ENCODE measurements at places on chromosomes 4 and X.

GRCh38 chr4:87219632-87220093 lies 755 bp downstream of the KLHL8 start:
- peak; percentile 22 for DNase-seq

DNA sequence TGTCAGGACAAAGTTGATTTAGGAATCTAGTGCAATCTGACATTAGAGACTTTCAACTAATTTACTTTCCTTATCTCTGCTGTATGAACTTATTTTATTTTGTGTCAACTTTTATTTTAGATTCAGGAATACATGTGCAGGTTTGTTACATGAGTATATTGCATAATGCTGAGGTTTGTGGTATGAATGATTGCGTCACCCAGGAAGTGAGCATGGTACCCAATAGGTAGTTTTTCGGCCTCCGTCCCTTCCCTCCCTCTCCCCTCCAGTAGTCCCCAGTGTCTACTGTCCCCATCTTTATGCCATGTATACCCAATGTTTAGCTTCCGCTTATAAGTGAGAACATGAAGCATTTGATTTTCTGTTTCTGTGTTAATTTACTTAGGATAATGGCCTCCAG lies 68.7 kb upstream of the TEX13D start:
- no peak for DNase-seq

GRCh38 chr4:150033901-150034300 lies 44.3 kb upstream of the DCLK2 start:
- DNase-seq: no peak

- no peak for DNase-seq
These were observed 6.1 kb downstream of the ELF2 start for GRCh38 chr4:139170932-139171331.

DNA sequence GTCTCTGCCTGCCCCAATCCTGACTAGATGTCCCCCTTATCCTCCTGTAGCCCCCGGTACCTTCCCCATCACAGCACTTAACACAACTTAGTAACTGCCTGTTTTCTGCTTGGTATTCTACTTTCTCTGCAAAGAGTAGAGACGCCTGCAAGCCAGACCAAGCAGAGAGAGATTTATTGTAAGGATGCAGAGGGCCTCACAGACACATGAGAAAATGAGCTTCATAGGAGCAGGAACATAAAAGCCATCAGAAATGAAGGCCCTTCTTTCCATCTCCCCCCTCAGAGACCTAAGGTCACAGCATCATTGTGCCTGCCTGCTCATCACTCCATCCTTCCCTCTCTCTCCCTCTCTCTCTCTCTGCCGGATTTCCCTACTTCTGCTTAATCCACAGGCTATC lies 305.7 kb upstream of the NOCT start:
- no peak for DNase-seq

GRCh38 chr4:123234955-123235354 lies 161.6 kb upstream of the SPRY1 start:
- DNase-seq: no peak

DNA sequence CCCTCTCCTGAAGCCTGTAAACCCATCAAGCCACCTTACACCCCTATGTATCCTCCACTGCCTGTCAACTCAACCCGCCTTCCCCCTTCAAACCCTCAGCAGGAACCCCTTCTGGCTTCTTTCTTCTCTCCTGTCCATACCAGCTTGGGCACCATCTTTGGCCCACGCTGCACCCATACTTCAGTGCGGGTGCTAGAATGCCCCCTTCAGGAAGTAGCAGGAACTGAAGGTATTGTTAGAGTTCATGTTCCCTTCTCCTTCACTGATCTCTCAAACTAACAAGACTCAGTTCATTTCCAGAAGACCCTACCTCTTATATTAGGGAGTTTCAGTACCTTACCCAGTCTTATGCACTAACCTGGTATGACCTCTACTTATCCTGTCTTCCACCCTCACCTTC lies 1.5 kb upstream of the UGT2B17 start:
- no peak for DNase-seq

GRCh38 chr4:6703786-6704185 lies 5.9 kb downstream of the MRFAP1L1 start:
- DNase-seq: no peak

DNA sequence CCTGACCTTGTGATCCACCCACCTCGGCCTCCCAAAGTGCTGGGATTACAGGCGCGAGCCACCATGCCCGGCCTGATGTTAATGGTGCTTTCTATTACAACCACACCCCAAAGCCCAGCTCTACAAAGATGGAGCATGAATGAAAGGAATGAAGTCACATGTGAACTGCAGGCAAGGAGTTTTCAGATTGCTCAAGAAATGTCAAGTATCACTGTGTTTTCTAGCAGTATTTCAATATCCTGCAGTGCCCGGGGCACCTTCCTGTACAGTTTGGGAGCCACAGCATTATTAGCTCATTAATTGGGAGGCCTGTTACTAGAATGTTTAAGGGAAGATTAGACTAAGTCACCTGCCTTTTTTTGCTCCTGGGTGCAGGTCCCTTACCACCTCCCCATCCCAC lies 40.1 kb downstream of the PRIMPOL start:
- DNase-seq: no peak

DNA sequence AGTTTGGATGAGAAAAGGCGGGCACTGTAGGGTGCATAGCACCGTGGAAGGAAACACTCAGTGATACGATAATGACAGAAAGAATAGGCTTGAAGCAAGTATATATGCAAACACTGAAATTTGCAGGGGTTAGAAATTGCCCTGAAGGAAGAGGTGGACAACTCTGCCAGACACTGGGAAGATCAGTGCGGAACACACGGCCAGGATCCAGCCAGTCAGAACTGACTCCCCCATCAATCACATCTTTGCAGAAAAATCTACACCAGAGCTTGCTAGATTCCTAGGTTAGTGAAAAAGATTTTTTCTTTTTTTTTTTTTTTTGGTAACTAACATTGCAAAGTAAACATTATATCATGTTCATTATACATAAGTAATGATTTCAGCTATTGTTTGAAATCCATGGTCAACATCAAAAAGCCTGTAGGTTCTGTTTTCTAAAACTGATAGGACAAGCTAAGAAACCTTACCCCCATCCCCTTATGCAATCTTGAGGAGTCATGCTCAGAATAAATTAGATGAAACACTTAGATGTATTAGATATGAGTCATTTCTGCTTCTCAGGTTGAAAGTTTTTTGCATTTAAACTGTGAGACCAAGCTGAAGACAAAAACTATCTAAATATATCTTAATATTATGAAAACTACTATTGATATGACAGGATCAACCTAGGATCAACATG lies 38.9 kb downstream of the TRIML1 start:
- no peak for DNase-seq

GRCh38 chr4:154491341-154492271 lies at the start of gene DCHS2:
Gene DCHS2, minus strand, starts transcription at chr4:154491799. Its CDS starts 444 bp downstream, at chr4:154491355.
- no peak for DNase-seq

DNA sequence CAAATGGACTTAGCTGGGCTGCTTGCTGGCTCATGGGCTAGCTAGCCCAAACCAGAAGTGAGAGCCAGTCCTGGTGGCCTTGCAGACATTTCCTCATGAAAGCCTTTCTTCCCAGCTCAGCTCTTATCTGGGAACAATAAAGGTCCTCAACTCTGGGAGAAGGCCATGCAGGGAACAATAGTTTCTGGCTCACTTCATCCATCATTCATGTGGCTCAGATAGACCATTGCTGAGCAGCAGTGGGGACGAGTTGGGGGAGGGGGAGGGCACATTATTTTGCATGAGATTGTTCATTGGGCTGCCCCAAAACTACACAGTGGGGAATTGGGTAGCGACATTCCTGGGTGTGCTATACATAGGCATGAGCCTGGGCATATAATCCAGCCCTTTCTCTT lies 47.6 kb downstream of the NHSL2 start:
- no peak for DNase-seq

DNA sequence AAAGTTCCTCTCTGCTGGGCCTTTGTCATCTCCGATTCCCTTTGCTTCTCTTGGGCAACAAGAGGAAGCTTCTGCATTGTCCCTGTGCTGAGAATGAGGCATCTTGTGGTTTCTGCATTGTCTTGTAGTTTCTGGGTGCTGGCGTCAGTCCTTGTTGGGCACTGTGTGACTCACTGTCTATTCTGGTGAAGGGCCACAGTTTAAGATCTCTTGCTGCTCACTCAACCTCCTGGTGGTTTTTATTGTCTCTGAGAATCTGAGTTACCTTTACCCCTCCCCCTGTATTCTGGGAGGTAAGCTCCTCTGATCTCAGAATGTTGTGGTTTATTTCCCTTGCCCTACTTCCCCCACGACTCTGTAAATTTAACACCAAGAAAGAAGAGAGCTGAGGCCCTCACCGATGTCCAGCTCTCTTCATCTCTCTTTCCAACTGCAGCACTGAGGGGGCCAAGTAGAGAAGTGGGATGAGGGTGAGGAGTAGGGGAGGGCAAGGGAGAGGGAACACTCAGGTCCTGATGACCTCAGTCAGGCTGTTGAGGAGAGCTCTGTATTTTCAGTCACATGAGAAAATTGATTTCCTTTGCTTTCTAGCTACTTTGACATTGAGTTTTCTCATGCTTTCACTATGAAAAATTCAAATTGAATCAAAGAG lies 441.6 kb upstream of the PITX2 start:
- no peak for DNase-seq

DNA sequence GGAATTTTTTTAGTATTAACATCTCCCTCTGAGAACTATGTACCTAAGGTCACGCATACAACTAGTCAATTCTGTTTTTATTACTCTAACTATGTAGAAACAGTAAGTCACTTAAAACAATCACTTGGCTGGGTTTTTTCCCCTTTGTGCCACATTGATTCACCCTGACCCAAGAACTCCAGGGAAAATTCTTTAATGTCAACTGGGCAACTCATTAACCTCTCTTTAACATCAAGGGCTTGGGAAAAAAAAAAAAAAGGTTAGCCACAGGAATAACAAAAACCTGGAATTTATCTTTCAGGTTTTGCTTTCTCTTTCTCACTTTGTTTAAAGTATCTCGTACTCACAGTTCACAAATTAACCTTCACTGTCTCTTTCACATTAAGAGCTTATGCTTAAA lies 8.1 kb downstream of the RPL9 start:
- DNase-seq: no peak

DNA sequence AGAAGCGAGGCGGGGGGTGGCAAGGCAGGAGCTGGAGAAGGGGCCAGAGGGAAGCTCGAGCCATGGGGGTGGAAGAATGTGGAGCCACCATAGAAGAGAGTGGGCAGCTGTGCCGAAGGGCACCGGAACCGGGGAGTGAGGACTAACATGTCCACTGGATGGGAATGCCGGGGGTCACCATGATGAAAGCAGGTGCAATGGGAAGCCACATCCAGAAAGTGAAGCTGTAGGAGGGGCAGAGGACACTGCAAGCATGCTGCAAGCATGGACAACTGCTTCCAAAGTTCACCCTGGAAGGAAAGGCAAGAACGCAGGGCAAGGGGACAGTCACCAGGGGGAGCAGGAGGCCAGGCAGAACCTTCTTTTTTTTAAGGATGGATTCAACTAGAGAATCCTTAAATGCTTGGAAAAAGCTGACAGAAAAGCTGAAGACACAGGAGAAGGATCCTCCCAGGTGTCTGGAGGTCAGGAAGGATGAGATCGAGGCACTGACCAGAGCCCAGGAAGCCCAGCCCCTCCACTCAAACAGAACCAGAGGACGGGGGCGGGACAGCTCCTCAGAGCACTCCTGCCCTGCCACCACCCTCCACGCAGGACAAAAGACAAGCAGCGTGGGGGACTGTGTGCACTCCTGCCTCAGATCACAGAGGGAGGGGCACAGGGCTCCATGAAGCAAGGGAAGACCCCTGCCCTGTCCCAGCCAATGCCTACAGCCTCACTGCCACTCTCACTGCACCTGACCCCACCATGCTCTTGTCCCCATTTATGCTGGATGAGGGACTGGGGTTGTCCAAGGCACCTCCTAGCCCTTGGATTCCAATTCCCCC lies 169.2 kb downstream of the AFAP1 start:
- DNase-seq: no peak

DNA sequence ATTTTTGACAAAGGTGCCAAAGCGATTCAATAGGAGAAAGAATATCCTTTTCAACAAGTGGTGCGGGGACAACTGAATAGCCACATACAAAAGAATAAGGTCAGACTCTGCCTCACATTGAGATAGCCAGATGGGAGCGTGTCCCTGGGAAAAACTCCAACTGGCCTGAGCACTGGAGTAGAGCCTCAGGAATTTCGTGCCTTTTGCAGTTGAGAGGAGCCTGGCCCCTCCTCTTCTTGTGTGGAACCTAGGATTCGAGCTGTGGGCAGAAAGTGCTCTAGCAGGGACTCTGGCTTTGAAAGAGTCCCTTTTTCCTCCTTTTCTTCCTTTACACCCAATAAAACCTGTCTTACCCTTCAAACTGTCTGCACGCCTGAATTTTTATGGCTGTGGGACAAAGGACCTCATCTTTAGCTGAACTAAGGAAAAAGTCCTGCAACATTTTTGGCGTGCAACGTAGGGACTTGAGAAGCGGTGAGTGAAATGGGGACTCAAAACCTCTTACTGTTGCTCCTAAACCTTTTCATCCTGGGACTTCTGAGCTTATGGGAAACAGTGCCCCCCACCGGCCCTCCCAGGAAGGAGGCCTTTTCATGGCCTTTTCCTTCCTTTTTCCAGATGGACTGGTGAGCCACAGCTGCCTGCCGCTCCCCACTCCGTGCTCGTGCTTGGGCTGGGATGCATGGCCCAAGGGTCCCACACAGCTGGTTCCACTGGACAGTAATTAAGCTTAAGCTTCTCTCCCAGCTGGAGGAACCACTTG lies 68.6 kb downstream of the BMP15 start:
- DNase-seq: no peak

- no peak for DNase-seq
These were observed 23.3 kb downstream of the MTHFD2L start for GRCh38 chr4:74181219-74181618.

DNA sequence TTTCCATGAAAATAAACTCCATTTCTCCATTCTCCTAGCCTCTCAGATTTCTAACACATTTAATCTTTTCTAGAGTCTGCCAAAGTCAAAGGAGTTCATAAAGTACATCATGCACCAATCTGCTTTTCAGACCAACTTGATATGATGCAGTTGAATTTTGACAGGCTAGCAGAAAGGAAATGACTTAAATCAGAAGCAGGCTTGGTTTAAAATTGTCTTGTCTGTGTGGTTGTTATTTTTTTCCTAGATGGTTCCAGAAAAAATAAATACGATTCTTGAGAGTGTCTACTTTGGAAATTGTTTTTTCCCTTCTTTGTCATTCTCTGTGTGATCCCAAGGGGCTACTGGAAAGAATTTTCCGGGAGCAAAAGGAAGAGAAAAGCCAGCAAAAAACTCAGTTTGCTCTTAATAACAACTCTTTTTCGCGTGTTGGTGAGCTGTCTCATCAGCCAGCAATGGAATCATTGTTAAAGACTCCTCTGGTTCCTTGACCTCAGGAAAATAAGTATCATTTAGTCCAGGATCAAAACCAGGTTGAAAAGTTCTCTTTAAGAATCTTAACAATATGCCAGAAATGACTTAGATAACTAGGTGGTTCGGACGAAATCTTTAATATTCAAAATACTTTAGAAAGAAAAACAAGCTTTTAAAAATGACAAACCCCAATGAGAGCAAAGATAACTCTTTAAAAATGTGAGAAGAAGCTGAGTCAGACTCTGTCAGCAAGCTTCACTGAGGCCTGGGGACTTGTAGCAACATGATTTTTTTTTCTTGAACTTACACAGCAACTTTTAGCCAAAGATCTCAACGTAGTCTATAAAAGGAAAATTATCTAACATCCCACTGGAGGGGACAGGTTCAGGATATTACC lies 49.7 kb upstream of the GAB1 start:
- DNase-seq: no peak

Data from AML-193 (cell line).